Stomach (tissue), 19 donors: ENCODE measurements at places on chromosomes 6 and 20. TPM values are rescaled to one million over a fixed set of nuclear protein-coding genes. Genes with fewer than 3 reads are reported as not detected.

The MDFI gene
- total RNA-seq: 4.1 TPM

The UNC93A gene
- total RNA-seq: not detected

DNA sequence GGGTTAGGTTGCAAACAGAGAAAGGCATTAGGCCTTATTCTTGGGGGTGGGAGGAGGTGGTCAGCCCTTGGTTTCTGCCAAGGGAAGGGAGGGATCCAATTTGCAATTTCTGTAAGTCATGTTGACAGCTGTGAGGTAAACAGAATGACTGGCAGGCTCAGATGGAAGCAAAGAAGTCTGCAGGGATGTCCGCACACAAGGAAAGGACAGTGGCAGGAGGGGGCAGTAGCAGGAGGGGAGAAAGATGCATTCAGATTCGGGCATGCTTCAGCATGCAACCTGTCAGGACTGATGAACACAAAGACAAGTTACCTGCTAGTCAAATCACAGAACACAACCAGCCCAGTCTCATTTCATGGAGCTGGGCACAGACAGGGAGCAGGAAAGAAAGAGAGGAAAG is 217.9 kb upstream of the FOXA2 start:
- no peak for DNase-seq

DNA sequence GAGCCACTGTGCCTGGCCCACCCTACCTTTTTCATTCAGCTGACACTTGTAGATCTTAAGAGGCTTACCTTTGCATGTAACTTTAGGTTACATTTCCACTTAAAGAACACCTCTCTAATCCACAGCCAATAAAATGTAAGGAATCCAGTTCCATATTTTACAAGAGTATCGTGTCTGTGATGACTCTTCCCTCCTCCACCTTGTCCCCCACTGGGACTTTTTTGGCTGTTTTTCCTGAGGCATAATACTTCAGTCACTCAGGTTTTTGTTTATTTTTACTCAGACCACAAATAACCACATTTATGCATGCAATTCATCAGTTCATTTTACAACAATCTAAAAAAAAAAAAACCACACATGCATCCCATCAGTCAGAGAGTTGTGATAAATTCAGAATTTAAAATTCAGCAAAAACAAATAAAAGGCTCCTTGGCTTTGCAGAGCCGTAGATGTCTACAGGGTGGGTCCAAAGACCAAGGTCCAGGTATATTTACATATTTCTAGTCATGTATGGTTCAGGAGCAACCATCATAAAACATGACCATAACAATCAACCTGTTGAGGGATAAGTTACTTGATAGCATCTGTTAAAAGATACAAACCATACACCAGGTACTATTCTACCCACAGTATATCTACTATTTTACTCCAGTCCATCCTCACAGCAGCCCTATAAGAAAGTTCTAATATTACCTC is 9.9 kb downstream of the ATXN1 start:
- DNase-seq: no peak

DNA sequence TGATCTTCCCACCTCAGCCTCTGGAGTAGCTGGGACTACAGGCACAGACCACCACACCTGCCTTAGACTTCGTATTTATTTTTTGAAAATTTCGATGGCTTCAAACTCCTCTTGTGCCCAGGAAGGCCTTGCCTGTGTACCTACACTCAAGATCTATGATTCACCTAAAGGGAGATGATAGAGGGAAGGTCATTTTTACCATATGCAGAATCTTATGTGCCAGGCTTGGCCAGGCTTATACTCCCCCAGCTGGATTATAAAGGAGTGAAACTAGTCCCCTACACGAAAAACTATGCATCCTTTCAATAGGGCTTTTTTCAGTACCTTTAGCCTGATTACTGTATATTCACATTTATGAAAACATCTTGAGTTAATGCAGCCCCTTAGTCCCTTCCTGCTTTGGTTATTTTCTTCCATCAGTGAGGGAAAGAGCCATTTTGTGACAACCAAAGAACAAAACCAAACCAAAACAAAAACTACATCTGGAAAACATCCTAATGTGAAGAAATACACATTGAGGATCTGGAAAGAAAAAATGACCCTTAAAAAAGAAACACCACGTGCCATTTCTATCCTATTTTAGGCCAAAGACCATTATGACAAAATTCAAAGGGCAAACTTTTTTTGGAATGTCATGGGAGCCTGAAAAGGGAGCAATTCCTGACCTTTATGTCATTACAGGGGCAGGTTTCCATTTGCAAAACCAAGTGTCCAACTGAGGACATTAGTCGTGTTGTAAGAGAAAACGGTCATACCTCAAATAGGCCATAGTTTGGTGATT is 34.7 kb downstream of the RIPOR2 start:
- DNase-seq: no peak

GRCh38 chr6:42028234-42029061 is 21.9 kb upstream of the TAF8 start:
- no peak for DNase-seq

GRCh38 chr6:165543781-165544180 is 119.3 kb downstream of the PDE10A start:
- no peak for DNase-seq

DNA sequence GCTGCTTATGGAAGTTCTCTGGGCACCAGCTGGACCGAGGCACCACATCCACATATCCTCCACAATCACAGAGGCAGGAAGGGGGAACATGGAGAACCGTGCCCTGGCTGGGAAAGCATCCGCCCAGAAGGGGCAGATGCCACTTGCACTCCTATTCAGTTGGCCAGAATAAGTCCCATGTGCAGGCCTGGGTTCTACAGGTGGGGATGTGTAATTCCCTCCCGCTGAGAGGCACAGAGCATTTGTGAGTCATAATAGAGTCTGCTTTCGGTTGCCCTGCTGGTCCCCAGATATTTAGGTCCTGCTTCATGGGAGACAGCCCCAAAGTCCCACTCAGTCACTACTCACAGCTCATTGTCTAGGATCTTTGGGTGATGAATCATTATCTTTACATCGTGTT is 104.0 kb downstream of the PHACTR3 start:
- DNase-seq: no peak

DNA sequence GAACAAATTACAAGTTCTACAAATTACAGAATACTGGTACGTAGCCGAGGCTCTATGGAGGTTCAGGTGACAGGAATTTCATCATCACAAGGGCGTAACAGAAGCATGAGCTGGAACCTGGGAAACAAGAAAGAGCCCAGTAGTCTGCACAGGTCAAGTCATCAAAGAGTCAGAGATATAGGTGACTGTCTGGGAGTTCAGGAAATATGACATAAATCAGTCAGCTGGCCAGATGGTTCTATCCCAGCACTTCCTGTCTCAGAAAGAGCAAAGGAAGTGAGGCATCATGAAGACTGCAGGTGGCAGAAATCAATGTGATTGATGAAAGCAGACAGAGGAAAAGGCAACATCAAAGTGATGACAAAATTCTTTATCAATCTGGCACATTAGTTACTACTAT is 23.3 kb downstream of the MYCT1 start:
- no peak for DNase-seq

GRCh38 chr20:58927490-58928061 is 53.5 kb upstream of the NELFCD start:
- DNase-seq: no peak

DNA sequence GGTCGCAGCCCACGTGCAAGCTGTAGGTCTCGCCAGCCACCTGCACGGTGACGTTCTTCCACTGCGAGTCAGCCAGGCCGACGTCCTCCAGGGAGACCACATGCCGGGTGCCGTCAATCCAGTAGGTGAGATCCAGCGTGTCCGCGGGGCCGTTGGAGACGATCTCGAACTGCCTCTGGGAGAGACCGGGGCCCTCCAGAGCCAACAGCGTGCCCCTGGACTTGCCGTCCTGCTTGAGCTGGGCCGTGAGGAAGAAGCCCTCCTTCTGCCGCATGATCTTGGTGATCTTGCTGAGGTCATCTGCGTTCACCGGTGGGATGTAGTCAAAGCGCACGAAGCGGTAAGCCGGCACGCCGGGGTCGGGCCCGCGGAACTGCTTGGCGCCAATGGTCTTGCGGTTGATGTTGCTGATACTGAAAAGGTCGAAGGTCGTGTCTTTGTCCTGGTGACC is 5.1 kb downstream of the THBS2 start:
- DNase-seq: no peak

DNA sequence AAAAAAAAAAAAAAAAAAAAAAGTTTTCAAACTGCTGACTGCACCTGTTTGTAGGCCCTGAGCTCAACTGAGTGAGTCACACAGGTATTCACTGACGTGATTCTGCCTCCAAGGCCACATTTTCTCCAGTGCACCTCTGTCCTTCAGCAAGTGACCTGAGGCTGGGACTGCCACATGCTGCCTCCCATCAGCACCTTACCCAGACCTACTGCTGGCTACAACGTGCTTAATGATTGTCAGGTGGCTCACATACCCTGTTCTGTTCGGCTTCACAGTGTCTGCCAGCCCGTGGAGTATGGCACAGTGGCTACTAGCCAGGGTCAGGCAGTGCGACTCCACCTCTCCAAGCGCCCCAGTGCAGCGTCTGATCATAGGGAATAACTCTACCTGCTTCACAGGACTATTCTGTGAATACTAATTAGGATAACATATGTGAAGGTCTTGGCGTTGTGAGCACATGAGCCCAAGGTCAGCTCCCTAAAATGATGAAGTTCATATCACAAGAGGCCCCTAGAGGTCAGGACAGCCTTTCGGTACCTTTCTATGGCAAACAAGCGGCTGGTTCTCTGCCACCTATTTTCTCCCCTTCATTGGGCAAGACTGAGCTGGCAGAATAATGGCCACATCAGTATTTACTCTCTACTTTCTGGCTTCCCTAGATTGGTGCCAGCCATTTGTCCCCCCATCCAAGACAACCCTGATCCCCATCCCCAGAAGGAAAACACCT is 28.1 kb downstream of the RIPOR3 start:
- peak; percentile 70 for DNase-seq

DNA sequence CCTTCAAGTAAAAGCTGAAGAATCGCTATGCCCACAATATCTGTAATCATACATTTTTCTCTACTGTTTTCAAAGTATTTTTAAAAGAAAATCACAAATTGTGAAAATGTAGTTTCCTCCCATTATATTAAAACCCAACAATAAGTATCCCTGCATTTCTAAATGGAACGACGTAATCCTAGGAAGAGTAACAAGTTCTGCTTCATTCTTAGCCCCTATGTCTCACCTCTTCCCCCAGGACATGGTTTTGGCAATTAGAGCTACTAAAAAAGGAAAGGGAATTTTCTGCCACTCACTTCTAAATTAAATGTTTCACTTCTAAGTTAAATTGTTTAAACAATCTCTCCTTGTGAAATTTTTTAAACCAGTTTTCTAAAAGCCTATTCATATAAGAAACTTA is 47.4 kb downstream of the TBPL1 start:
- no peak for DNase-seq

DNA sequence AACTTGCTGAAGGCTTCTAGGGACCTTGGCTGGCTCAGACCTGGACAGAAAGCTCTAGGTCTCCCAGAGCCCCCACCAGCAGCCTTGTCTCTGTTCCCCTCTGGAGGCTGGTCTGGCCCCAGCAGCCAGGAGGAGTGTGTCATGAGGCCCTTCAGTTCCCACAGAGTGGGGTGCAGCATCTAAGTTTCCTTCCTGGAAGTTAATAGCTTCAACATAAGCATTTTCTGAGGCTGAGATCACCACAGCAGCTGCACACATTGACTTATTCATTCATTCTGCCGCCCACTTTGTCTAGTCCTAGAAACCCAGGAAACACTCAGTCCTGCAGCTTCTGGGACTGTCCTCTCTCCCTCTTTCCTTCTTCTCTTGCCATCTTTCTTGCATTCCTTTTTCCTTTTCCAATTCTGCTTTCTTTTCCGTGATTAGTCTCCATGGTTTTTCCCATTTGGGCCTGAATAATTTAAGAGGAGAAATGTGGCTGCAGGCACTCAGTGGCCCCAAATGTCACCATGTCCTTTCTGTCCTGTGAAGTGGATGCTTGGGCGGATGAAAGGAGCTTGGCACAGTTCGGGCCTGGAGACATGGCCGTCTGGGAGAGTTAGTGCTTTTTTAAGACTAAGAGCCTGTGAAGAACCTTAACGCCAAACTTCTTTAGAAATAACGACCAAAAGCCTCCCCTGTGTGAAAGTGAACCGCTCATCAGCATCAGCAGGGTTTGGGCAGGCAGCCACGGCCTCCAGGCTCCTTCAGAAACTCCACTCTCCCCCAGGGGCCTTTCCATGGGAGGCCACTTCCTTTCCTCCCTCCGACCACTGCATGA is 31.0 kb upstream of the PCMTD2 start:
- DNase-seq: no peak

- DNase-seq: no peak
These were observed 27.2 kb downstream of the IL22RA2 start for GRCh38 chr6:137146206-137146605.

DNA sequence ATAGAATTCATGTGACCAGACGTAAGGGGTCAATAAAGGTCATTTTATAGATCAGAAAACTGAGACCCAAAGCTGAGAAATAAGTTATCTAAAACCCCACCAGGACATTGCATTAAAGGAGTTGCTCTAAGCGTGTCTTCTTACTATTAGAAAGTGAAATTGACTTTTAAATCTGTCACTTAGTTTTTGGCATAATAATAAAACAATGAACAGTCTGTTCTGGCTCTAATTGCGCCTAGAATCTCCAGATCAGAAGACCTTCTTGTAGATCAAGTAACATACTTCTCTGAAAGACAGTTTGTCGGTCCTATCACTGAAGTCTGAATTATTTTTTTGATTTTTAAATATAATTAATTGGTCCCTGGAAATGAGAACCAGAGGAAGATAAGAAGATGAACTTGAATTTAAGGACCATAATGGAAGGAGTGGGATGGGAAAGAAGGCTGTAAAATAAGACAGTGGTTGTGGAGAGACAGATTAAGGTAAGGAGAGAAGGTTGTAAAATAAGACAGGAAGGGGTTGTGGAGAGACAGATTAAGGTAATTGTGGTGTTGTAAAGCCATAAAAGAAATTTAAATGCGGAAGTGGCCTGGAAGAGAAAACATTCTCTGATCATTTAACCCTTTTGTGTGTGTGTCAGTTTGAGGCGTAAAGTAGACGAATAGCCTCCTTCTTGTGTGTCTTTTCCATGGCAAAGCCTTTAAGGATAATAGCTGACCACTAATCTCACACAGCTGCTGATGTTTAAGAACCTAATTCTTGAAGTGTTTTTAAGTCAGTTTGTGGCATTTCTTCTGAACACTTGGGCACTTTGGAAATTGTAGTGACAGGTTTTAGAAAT is 20.1 kb downstream of the TOP1 start:
- no peak for DNase-seq

DNA sequence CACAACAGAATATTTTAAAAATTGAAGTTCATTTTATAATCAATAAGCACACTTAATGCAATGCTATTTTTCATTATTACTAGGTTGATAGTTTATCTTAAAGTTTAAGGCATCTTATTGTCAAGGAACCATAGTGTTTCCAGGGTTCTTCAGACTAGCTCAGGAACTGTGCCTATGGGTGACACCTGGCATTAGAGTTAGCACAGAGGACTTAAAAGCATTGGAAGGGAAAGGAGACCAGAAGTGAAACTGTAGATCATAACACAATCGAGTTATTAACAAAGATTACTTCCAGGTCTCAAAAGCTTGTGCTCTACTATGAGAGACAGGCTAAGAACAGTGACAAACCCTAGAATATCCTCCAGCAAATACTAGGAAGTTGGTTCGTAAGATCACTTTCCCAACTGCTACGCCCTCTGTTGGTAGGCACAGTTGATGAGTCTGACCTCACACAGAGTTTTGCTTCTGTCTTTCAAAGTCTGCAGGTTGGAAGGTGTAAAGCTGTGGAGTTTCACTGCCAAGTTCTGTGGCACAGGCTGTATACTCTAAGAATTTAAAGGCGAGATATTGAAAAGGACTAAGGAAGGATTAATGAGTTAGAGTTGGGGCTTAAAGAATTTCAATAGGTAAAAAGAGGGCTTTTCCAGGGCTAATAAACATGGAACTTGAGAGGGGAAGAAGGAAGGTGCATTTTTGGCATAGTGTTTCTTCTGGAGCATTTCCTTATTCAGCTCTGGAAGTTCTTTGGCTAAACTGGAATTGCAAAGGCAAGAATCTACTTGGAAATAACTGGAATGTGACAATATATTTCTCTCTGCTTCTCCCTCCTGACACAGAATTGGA is 531.3 kb upstream of the JAG1 start:
- peak; percentile 88 for DNase-seq
